SJCRH30 (cell line): ENCODE measurements at places on chromosomes 11 and 22.

DNA sequence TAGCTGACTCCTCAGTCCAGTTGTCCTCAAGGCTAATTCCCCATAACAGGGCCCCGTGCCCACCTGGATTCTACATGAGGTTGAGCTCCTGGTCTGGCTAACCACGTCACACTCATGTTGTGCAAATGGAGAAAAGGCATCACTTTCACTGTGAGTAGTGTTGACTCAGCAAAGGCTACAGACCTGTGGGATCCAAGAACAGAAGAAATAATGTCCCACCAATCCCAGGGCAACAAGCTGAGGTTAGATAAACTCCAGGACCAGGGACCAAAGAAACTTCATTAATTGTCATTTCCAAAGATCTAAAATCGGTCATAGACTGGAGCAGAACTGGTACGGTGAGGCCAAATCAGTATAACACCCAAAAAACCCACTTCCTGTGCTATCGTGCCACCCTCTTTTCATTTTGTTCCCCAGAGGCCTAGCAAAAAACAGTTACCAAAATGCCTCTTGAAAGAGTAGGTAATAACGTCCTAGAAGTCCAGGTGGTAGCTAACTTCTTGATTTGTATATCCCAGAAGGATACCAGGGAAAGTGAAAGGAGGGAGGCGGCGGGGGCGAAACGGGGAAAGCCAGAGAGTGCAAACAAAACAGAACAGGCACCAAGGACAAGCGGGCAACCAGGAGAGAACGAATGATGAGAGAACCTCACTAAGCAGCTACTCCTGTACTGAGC lies 1.4 kb downstream of the PCSK7 start:
- DNase-seq: no peak

GRCh38 chr11:19905280-19905853 lies 192.7 kb downstream of the NAV2 start:
- DNase-seq: peak; percentile 22

GRCh38 chr11:12199231-12199948 lies 89.0 kb downstream of the MICAL2 start:
- DNase-seq: no peak

DNA sequence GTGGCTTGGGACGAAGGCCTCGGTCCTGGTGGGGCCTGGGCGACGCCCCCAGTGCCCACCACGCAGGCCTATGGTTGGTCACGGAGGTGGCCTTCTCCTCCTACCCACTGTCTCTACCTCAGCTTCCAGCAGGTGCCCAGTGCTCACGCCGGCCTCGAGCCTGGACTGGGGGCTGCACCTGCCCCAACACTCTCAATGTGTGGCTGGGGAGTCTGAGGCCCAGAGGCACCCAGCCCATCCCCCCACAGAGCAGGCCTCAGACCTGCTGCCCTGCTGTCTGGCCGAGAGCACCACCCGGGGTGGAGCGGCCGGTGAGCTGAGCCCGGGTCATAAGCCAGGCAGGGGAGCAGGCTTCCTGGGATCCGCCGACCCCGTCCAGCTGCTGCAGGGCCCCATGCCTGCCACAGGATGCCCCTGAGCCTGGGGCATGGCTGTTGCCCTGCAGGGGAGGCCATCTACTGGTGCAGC lies 28.6 kb upstream of the MUC5AC start:
- DNase-seq: peak; percentile 19

- no peak for DNase-seq
Observed at GRCh38 chr11:115848611-115849010, 344.4 kb upstream of the CADM1 start.

DNA sequence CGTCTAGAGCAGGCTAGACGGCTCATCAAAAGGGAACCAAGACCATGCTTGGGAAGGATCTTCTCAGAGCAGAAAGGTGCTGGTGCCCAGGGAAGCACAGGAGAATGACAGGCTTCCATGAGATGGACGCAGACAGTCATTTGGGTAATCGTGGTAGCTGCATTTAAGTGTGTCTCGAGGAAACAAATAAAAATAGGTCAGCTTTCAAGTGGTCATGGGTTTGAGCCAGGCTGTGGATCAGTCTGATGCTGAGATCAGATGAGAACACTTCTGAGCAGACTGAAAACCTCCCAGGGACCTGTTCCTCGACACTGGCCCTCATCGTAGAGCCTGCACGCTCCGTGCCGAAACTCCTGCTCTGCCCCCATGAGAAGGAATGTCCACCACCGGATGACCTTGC lies 4.7 kb downstream of the CARS1 start:
- no peak for DNase-seq

DNA sequence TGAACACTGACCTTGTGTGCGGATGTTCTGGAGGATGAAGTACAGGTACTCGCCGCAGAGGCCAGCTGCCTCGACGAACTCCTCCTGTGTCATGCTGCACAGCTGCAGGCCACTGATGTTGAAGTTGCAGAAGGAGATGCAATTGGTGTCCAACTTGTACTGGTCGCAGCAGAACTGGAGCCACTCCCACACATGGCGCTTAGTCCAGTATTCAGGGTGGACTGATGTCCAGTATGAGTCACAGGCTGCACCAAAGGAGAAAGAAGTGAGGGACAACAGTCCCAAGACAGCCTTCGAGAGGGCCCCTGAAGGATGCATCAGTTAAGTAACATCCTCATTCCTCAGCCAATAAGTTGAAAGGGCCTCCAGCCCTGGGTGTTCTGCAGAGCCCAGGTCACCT lies 20.1 kb downstream of the ELF5 start:
- DNase-seq: no peak
